ENCODE measurements at places on chromosomes 7 and 10.

GRCh38 chr7:52925332-52925731, 110.1 kb upstream of the POM121L12 start:
- no peak for DNase-seq

GRCh38 chr10:5944389-5945189, 32.8 kb downstream of the IL15RA start:
- DNase-seq = no peak

GRCh38 chr7:139634087-139634486, 110.6 kb downstream of the CLEC2L start:
- no peak for DNase-seq

DNA sequence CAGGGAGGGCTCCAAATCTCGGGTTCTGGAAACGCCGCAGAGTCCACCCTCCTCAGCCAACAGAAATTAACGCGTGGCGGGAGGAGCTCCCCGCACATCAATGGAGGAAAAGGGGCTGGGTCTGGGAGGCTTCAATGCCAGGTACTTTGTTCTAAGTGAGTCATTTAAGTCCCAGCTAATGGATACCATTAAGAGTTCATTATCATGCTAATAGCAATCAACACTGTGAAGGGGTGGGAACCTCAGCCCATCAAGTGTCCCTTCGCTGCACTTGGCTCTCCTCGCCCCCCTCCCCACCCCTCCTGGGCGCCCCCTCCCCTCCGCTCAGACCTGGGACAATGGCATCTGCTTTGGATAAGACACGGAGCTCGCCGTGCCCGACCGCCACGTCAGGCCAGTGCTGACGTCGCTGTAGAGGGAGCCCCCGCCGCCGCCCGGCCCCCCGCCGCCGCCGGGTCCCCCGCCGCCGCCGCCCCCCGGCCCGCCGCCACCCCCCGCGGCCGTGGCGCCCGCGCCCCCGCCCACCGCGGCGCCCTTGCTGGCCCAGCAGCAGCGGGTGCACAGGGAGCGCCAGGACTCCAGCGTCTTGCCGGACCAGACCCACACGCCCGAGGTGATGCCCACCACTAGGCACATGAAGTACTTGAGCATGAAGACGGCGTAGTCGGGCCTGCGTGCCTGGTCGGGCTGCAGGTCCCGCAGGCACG, 2.9 kb downstream of the FZD8 start:
- no peak for DNase-seq

DNA sequence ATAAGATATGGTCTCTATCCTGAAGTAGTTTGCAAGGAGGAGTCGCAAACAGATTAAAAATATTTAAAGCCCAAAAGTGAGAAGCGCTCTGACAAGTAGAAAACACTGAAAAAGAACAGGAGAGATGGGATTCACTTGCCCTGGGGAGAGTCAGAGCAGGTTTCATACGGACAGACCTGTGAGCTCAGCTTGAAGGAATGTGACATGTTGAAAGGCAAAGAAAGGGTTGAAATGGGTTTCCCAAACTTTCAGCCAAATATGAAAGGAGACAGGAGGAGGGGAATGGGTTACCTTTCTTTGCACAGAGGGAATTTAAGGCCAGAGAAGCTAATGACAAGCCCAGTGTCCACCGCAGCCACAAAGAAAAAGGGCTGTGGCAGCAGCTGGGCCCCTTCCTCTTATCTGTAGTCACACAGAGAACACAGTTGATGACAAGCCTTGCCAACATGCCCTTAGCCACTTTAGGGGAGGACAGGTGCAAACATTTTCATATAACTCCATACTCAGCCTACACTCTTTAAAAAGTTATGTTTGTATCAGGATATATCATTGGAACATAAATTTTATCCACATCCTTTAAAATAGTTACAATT, 14.9 kb downstream of the HOXA1 start:
- no peak for DNase-seq

- no peak for DNase-seq
These were observed 49.1 kb upstream of the FXYD4 start for GRCh38 chr10:43322331-43322730.

GRCh38 chr10:100894033-100894432, 18.7 kb upstream of the SLF2 start:
- DNase-seq = no peak

DNA sequence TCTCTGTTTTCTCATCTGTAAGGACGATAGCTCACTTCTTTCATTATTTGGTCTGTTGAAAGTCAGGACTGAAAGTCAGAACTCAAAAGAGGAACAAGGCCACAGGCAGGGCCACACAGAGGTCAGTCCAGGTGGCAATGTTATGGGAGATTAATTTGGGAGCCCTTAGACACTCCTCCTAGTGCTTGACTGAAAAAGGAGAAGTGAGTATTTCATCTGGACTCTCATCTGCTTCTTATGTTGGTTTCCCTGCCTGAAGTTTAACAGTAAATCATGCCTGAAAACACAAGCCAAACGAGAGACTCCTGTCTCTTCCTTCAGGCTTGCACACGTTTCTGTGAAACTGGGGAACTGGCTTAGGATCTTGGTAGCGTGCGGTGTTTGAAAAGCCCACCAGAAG, 248.5 kb downstream of the BUB3 start:
- DNase-seq = no peak

GRCh38 chr10:48690791-48691660, 6.4 kb downstream of the WDFY4 start:
- DNase-seq = no peak

GRCh38 chr7:82757-83155, 109.6 kb upstream of the FAM20C start:
- no peak for DNase-seq

DNA sequence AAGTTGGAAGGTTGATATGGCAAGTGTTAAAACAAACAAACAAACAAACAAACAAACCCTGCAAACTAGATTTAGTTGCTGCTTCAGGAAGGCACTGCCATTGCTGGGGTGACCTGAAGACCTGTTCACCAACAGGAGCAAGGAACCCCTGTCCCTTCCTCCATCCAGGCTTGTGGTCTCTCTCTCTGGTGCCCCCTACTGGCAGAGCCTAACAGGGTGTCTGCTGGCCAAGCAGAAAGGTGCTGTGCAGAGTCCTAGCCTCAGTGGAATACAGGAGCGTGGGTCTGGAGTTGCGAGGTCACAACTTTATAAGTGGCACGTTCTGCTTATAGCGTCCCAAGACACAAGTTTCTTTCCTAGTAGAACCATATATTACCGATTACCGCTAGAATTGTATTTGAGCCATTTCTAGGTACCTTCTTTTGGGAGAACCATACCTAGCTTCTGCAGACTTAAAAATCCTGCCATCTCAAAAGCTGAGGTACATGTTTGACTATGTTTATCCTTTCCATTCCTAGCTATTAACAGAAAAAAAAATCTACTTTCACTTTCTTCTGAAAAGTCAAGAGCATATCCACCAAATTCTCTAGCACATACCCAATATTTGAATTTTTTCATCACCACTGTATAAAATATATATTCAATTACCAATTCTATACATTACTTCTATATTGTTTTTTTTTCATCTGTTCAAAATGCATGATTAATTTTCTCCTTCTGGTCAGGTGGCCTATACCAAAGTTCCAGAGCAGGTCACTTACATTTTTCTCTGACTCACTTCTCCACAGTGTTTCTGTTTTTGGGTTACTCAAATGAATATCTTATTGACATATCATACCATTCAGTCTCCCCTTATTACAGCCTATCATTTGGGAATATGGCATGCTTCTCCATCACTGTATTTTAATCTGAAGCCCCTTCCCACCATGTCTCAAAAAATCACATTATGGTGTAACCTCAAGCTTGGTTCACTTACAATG, 29.1 kb upstream of the CALD1 start:
- peak; percentile 24 for DNase-seq

DNA sequence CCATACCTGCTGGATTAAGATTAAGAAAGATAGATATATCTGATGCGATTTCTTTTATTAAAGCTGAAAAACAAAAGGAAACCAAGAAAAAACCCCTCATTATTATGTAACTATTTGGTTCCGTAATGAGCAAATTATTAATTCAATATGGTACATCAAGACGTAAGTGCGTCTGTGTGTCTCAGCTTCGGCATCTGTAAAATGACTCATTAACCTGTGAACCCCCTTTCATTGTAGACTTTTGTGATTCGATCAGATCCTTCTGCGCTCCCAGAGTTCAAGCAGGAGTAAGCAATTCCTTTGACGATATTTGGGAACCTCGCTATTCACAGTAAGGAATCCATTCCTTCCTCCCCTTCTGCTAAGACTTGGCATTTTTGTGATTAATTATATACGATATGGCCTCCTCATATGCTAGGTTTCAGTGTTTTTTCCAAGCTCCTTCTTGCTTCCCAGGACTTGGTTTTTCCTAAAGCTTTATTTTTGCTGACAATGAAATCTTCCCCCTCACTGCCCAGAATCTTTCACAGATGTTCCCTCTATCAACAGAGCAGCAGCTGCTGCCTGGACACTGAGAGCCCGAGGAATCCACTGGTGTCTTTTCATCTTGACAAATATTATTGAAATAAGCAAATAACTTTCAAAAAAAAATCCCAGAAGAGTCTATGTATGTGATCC, 171.7 kb upstream of the CELF2 start:
- no peak for DNase-seq

GRCh38 chr10:7092603-7093002, 318.2 kb downstream of the SFMBT2 start:
- no peak for DNase-seq

DNA sequence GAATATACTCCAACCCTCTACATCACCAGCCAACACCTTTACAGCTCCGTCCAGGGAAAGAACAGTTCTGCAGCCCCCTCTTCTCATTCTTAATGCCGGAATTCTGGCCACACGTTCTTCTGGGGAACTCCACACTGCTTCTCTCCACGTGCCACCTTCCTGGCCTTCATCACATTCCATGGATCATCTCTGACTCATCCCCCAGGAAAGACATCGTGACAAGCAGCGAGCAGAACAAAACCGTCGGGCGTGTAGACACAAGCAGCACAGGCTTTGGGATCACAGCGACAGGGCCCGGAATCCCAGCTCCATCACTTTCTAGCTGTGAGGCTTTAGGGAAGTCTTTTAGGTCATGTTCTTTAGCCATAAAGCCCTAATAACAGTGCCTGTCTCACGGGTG, 590.3 kb upstream of the FOXK1 start:
- DNase-seq = no peak

DNA sequence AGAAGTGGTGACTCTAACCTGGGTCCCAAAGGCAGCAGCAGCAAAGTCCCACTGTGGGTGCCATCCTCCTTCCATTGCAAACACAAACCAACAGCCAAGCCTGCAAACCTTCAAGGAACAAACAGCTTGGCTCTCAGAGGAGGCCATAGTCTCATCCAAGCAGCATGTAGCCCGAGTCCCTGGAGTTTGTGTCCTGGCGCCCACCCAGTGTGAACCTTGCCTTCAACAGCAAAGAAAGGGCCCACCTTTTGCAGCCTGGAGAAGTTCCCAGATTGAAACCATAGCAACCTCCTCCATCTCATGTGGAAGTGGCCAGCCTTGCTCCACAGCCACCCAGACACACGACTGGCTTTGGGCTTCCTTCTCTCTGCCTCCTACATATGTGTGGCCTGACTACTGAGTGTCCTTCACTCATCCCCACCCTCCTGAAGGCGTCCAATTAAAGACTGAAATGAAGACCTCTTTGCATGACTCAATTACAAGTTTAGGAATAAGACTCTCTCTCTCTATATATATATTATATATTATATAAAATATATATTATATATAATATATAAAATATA, 106.1 kb downstream of the C10orf90 start:
- DNase-seq = no peak

DNA sequence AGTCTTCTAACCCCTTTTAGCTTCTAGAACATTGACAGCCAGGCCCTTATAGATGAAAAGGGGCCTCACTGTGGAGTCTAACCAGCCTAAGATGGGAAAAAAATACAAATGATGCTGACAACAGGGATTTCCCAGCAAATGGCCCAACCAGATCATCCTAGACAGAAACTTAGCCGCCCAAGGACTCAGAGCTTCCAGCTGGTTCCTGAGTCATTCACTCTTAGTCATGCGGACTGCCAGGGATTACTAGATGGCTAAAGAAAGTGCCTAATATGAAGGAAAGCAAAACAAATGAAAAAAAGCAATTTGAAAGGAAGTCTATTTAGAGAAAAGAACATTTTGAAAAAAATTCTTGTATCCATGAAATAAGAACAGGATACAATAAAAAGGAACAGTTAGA, 23.7 kb downstream of the TSPAN14 start:
- DNase-seq = no peak

- DNase-seq = no peak
These were observed 72.7 kb downstream of the LHPP start for GRCh38 chr10:124534231-124534798.

DNA sequence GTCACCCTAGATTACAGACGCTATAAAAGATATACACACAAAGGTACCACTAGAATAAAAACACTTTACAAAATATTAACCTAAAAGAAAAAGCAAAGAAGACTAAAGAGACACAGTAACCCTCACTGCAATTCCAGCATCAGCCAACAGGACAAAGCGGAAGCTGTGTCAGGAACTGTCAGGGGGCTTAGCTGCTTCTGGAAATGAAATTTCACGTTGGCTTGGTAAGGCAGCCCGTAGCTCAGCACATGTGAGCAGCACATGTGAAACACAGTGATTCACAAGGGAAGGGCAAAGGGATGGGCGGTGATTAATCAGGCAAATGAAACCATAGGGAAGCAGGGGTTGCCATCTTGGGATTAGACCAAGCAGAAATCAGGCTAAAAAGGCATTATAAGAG, 195.4 kb downstream of the MGMT start:
- no peak for DNase-seq

- DNase-seq = no peak
These were observed 984.1 kb downstream of the LRMDA start for GRCh38 chr10:76415554-76415953.

GRCh38 chr10:3960496-3960895, 175.5 kb upstream of the KLF6 start:
- DNase-seq = no peak

GRCh38 chr10:112789248-112789647, 160.8 kb upstream of the TCF7L2 start:
- no peak for DNase-seq

DNA sequence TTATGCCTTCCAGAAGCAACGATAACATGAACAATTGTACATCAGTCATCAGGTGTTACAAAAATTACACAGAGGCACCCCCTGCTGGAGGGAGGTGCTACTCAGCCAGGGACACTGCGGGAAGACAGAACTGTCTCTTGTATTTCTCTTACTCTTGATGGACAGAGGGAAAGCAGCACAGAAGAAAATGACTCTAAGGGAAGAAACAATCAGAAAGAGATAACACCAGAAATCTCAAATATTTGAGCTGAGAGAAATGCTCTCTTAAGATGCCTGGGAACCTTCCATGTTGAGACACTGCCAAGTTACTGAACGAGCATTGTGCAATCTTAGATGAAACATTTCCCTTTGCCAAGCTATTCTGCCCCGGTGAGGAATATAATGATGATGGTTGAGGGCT, 227.6 kb upstream of the NPSR1 start:
- DNase-seq = no peak

GRCh38 chr10:84863675-84864074, 535.3 kb downstream of the CCSER2 start:
- no peak for DNase-seq

GRCh38 chr10:77186936-77187335, 450.7 kb downstream of the KCNMA1 start:
- no peak for DNase-seq

DNA sequence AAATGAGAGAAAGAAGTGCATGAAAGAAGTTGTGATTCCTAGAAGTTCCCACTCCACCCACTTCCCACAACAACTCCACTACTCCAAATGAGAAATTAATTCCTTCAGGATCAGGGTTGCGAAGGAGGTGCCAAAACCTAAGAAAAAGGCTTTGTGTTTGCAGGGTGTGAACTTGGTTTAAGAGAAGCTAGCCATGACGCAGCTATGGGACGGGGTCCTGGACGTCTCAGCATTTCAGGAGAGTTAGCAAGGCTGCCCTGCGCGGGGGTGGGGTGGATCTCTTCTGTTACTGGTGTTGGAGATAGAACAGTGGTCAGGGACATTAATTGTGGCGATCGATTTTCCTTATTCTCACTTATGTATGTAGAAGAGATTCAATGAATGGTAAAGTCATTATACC, 61.2 kb downstream of the CHST3 start:
- DNase-seq = no peak

Data from stimulated activated CD8-positive, alpha-beta memory T cell treated with anti-CD3 and anti-CD28 coated beads, Interleukin-15, amount 100 ng/mL, for 4 hours (primary cell).